Osteoblast (primary cell): ENCODE measurements at places on chromosomes 5 and 9. TPM values are rescaled to one million over a fixed set of nuclear protein-coding genes. Genes with fewer than 3 reads are reported as not detected.

DNA sequence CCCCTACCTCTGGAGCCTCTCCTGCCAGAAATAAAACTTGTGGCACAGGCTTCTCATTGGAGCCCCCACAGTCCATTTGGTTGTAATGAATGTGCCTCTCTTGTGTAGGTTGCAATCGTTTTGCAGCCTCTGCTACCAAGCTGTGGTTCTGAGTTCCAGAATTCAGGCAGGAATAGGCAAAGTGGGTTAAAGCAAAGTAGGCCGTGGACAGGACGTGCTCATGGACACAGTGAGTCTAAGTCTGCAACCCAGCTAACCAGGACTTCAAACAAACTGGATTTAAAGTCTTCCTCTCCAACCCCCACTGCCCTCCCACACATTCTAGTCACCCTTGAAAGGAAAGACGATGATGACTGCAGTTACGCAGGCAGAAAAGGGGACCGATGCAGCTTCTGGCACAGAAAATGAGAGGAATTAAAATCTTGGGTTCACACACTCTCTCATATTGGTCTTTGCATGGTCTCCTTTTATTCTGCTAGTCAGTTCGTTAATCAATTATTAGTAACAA is 260.0 kb downstream of the PIK3R1 start:
- H3K4me3 ChIP-seq, result no peak overlapping the region
- peaks cover 1% of the 10 kb centered on the region for H3K27me3 ChIP-seq
- no peak overlapping the region for H3K27ac ChIP-seq
- no peak for DNase-seq

DNA sequence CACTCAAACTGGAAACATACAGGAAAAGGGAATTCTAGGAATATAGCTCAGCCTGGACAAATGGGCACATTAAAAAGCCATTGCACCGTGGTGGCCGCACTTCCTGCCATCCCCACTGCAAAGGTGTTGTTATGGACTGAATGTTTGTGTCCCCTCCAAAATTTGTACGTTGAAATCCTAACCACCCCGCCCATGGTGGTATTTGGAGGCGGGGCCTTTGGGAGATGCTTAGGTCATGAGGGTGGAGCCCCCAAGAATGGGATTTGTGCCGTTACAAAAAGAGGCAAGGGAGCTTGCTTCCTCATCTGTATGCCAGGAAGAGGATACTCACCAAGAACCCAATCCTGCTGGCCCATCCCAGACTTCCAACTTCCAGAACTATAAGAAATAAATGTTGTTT is 1.1 kb upstream of the CMBL start:
- no peaks in the 10 kb centered on the region for H3K27me3 ChIP-seq
- H3K4me1 ChIP-seq, result peaks cover 13% of the 10 kb centered on the region

The OTP gene
- total RNA-seq, result under 0.01 TPM in 1 of 2 replicates, not detected in the other

GRCh38 chr5:153372425-153373129 is 117.9 kb upstream of the GRIA1 start:
- H3K27ac ChIP-seq, result no peak overlapping the region
- no peaks in the 10 kb centered on the region for H3K4me1 ChIP-seq
- H3K4me3 ChIP-seq, result no peak overlapping the region
- DNase-seq, result no peak

GRCh38 chr9:108681851-108682590 is 173.8 kb downstream of the ACTL7B start:
- H3K27ac ChIP-seq, result no peak overlapping the region
- H3K27me3 ChIP-seq, result no peaks in the 10 kb centered on the region
- no peak overlapping the region for H3K4me3 ChIP-seq
- peak; percentile 60 for DNase-seq
- peaks cover 4% of the 10 kb centered on the region for H3K4me1 ChIP-seq
